NB4 (cell line): ENCODE measurements at places on chromosomes 7 and 10.

GRCh38 chr7:1024331-1024841, 20.0 kb upstream of the GPR146 start:
- peak; percentile 99 for DNase-seq

DNA sequence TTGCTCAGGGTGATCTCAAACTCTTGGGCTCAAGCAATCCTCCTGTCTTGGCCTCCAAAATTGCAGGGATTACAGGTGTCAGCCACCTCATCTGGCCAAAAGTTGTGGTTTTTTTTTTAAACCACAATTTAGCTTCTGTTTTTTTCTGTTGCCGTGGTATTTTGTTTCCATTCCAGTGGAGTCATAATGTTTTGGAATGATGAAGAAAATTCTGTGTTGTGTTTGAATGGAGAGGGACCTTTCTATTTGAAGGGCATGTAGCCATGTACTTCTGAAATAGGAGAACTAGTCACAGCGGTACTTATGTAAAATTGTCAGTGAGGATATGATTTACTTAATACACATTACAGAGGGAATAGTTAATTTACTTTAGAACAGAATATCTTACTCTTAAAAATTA, 201.3 kb downstream of the ARL4A start:
- DNase-seq, result no peak

DNA sequence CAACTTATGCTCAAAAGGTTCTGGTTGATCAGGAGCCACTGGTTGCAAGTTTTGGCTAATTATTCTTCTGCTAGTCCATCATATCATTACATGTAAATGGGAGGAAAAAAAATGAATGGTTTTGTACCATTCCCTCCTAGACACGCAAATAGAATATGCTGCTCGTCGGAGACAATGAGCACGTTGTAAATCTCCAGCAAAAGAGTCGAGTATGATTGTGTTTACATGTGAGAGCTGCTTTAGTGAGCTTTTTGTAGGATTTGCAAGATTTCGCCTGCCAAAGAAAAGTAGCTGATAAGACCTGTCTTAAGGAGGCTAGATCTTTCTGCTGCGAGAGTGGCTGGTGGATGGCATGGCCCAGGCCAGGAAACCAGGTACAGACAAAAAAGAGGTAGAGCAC, 109.0 kb downstream of the ZMYND11 start:
- no peak for DNase-seq

DNA sequence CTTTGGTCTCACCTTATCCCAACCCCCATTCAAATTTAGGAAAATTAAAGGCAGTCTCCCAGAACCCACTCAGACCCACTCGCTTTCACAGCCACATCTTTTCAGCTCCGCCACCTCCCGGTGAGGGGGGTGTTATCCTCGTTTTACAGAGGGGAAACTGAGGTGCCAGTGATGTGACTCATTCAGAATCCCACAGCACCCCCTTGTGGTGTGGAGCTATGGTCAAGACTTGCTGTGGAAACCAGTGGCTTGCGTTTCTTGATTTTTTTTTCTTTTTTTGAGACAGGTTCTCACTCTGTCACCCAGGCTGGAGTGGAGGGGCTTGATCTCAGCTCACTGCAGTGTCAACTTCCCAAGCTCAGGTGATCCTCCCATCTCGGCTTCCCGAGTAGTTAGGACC, 27.6 kb downstream of the SLC35G1 start:
- DNase-seq, result peak; percentile 25

GRCh38 chr7:115747174-115747573, 283.4 kb downstream of the TFEC start:
- DNase-seq, result no peak

GRCh38 chr10:130038611-130039109, 72.0 kb downstream of the C10orf143 start:
- DNase-seq, result no peak

DNA sequence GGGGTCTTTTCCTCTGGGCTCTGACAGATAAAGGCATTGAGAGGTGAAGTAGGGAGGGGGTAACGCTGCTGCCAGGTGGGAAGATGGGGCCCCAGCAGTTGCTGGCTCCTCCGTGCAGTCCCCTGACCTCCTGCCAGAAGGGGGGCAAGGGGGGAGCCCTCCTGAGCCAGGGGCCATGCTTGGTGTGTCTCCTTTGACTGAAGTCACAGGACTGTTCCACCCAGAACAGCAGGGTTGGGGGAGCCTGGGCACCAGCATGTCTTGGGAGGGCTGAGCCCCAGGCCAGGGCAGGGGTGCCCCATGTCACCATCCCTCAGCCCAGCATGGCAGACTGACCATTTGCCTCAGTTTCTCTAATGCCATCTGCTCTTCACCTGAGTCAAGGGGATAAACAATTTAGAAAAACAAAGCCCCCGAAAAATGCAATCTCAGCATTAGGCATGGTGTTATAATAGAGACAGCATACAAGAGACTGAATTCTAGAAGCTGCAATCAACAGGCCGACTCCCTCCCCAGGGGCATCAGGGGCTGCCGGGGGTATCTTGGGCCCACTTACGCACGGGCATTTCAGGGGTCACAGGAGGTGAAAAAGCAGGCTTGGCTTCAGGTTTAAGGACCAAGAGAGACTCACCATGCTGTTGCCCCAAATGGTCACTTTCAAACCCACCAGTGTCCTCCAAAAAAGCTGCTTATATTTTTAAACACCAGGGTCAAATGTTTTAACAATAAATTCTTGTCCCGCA, 108.6 kb upstream of the GPR26 start:
- DNase-seq, result no peak

- peak; percentile 71 for DNase-seq
These were observed 415.0 kb upstream of the NPVF start for GRCh38 chr7:25643286-25643685.

- DNase-seq, result peak; percentile 55
These were observed 227.9 kb upstream of the PRSS58 start for GRCh38 chr7:142485617-142486226.

- DNase-seq, result no peak
These were observed 67.5 kb downstream of the NT5C2 start for GRCh38 chr10:103125323-103126267.

GRCh38 chr7:79781716-79782115, 328.2 kb upstream of the MAGI2 start:
- no peak for DNase-seq

DNA sequence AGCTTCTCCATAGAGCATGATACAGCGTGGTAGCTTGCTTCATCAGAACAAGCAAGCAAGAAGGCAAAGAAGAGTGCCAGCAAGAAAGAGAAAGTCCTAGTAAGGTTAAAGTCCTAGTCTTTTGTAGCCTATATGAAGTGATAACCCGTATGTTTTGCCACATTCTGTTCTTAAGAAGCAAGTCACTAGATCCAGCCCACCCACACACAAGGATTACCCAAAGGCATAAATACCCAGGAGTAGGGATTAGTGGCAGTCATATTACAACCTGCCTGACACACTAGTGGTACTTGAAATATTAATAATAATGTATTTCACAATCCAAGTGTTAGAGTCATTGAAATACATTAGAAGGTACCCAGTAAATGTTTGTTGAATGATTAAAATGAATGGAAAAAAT, 285.5 kb downstream of the HPSE2 start:
- DNase-seq, result no peak

- DNase-seq, result peak; percentile 78
These were observed 10.7 kb upstream of the REPIN1 start for GRCh38 chr7:150357771-150358427.

GRCh38 chr7:35463176-35463700, 209.3 kb upstream of the TBX20 start:
- peak; percentile 60 for DNase-seq

- no peak for DNase-seq
These were observed 137.0 kb downstream of the ADCY1 start for GRCh38 chr7:45711161-45711490.

DNA sequence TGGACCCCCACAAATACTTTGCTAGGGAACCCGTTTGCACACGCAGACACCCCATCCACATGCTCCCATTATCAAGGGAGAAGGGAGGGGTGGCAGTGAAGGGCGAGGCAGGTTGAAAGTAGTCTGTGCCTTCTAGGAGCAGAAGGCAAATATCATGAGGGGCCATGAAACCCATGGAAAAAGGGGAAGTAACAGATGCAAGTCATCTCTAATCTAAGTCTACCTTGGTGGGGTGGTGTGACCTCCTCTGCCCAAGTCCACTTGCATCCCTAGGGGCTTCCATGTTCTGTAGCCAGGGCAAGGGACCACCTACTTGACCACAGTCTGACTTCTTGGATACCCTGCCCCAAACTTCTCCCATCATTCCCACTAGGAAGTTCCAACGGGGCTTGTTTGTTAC, 5.5 kb downstream of the GIMAP6 start:
- peak; percentile 47 for DNase-seq

DNA sequence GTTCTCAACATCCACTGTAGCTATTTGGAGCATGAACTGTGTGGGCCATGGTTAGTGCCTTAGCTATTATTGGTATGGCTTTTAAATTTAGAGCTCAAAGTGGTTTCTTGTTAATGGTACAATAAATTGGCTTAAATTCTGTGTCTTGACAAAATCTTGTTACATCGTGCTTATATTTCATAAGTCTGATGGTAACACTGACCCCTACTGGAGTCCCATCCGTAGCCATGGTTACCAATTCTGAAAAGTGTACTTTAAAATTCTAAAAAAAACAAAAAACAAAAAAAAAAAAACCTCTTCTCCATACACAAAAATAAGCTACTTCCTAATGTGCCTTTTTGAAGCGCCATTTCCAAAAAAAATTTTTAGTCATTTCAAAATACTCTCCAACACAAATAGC, 6.4 kb upstream of the RPP30 start:
- peak; percentile 30 for DNase-seq

DNA sequence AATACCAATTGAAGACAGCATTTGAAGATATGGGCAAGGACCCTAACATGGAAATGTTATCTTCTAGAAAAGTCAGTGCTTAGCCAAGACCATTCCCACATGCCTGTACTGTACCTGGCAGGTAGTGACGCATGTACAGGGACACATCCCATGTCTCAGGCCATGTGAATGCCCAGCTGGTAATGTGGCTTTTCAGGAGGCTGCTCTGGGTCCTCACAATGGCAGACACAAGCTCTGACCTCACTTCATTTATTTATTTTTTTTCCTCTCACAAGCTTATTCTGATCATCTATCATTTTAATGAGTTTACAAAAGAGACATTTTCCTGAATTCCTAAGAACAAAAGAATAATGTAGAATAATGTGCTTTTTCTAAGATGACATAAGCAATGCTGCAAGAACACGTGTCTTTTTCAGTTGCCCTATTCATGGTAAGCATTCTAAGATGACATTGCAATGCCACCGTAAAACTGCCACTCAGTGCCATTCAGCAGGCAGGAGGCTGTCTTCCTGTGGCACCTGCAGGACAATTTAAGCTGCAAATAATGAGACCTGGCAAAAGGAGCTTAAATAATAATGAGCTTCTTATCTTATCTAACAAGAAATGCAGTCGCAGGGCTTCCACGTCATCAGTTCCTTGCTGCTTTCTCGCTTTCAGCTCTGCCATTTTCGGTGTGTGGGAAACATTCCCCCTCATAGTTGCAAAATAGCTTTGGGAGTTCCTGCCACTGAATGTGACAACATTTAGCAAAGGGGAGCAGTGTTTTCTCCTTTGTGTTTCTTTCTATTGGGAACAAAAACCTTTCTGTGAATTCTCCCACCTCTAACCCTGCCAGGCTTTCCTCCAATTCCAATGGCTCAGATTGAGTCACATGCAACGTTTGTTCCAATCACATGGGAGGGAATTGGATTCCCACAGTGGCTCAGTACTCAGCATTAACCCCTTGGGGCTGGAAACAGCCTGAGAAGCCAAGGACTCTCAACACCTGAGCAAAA, 113.0 kb downstream of the SEC23IP start:
- no peak for DNase-seq

GRCh38 chr7:133950855-133951254, 176.3 kb upstream of the LRGUK start:
- DNase-seq, result no peak
